ENCODE measurements at places on chromosomes 3 and 15.

DNA sequence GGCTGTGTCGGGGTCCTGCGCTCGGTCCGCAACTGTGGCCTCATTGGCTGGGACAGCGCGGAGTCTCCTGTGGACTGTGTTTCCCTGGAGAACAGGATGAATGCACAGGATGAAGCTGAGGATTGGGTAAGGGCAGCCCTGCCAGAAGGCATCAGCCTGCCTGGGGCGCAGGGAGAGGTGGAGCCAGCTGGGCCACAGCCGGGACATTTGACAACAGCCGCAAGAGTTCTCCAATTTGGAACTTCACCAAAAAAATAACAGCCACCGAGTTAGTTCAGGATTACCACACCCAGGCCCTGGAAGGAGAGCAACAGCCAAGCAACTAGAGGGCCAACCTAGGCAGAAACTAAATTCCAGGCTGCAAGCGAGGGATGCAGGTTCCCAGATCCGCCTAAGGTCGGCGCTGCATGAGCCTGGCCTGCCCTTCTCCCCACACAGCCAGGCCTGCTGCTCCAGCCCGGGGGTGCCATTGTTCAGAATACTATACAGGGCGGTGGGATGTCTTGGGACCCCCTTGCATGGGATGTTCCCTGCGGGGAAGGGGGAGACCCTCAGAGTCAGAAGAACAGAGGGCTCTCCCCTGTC is 229.3 kb downstream of the OCA2 start:
- no peak overlapping the region for H3K27ac ChIP-seq
- H3K4me1 ChIP-seq: no peaks in the 10 kb centered on the region
- H3K27me3 ChIP-seq: peaks cover 3% of the 10 kb centered on the region
- no peaks in the 10 kb centered on the region for H3K36me3 ChIP-seq

- peaks cover 31% of the 10 kb centered on the region for H3K36me3 ChIP-seq
- no peaks in the 10 kb centered on the region for H3K27me3 ChIP-seq
- peaks cover 4% of the 10 kb centered on the region for H3K4me1 ChIP-seq
- H3K4me3 ChIP-seq: no peak overlapping the region
Measured at GRCh38 chr3:52651592-52651991, 34.1 kb downstream of the PBRM1 start.

DNA sequence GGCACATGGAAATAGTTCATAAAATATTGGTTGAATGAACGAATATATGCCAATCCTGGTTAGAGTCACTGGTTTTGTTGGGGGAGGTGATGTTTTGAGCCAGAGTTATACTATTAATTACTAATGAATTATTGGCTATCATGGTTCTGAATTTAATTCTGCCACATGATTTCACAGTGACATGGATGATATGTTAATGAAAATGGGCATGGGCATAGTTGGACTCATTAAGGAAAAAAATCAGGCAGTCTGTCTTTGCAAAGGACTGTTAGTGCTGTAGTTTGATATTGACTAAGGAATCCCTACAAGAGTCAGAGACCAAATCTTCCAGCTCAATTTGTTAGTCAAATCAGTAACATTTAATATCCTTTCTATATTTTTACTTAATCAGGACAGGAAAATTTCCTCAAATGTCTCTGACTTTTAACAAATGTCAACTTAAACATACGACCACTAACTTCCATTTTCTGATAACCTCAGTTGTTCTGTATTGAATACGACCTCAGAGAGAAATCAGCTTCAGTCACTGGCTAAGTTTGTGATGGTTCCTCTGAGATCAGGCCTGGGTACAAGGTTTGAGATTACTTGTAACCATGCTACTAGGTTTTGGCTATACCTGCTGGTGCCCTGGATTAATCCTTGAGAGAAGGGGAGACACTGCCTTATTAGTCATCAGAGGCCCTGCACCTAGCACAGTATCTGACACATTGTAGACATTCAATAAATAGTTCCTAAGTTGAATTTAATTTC is 13.3 kb downstream of the NFKBIZ start:
- no peak overlapping the region for H3K4me3 ChIP-seq
- peak overlapping the region; percentile 47 for H3K27ac ChIP-seq
- H3K27me3 ChIP-seq: no peaks in the 10 kb centered on the region
- H3K36me3 ChIP-seq: peaks cover 48% of the 10 kb centered on the region
- DNase-seq: no peak
- H3K4me1 ChIP-seq: peaks cover 55% of the 10 kb centered on the region

DNA sequence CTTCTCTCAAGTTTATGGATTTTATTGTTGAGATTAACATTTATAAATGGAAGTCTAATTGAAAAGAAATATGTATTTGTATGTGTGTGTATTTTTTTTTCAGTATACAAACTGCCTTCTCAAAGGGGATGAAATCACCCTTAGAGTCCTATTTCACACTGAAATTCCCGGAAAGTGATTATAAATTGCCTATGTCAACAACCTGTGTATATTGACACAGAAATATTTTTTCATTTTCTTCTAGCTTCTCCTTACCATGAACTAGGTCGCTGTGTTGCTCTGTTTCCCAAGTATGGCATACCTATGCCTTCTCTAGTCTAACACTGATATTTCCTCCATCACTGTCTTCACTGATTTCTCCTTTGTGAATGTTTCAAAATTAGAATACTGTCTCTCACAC is 444.0 kb upstream of the AZI2 start:
- no peak for DNase-seq
- H3K4me3 ChIP-seq: no peak overlapping the region
- H3K27me3 ChIP-seq: no peaks in the 10 kb centered on the region
- H3K36me3 ChIP-seq: no peaks in the 10 kb centered on the region
- H3K27ac ChIP-seq: no peak overlapping the region

GRCh38 chr3:196117809-196118208 is 35.9 kb upstream of the TFRC start:
- DNase-seq: no peak
- no peak overlapping the region for H3K27ac ChIP-seq
- no peaks in the 10 kb centered on the region for H3K36me3 ChIP-seq
- H3K4me3 ChIP-seq: no peak overlapping the region
- H3K27me3 ChIP-seq: no peaks in the 10 kb centered on the region
